Non-pigmented ciliary epithelial cell (primary cell): ENCODE measurements at places on chromosomes 3 and 15.
A peak's percentile ranks its signal among the peaks of the same experiment; 100 is the strongest.

DNA sequence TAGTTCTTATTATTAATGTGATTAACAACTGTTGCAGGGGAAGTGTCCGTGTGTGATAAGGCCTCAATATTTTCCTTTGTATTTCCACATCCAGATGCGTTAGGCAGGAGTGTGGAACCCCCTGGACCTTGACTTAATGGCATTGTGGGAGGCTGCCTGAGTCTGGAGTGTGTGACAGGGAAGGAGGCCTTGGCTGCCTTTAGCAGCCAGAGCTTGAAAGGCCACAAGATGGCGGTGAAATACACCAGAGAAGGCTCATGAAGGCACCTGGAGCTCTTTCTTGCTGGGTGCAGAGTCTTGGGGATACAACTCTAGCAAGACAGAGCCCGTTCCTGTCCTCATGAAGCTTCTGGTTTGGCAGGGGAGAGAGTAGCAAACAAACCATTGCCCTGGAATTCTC lies 36.9 kb downstream of the POLR2M start:
- no peak for DNase-seq

- no peak for DNase-seq
These were observed 105.6 kb downstream of the MYLK start for GRCh38 chr3:123778525-123778924.

- DNase-seq: no peak
These were observed 6.0 kb upstream of the GRAMD1C start for GRCh38 chr3:113832477-113833164.

GRCh38 chr15:91264651-91265351 lies 164.7 kb downstream of the SV2B start:
- DNase-seq: no peak

DNA sequence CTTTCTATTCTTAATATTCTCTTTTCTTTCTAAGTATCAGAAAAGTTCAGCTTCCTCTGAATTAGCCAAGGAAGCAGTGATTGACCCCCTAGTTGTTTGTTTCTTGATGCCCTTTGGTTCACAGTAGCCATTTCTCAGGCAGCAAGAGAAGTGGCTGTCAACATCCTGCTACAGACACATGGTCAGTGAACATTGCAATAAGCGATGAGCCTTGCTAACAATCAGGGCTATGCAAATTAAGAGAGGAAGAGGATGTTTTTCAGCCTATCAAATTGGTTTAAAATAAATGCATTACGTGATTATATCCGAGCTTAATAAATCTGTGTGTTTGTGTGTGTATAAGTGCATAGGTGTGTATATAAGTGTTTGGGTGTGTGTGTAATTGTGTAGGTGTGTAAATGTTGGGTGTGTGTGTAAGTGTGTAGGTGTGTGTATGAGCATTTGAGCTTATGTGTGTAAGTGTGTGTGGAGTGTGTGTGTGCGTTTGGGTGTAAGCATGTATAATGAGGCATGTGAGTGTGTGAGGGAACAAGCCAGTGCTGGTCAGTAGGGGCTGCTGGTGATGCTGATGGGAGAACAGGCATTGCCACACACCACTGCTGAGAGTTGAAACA lies 78.1 kb upstream of the XCR1 start:
- DNase-seq: no peak

GRCh38 chr3:115071166-115071565 lies 75.9 kb downstream of the ZBTB20 start:
- DNase-seq: no peak

DNA sequence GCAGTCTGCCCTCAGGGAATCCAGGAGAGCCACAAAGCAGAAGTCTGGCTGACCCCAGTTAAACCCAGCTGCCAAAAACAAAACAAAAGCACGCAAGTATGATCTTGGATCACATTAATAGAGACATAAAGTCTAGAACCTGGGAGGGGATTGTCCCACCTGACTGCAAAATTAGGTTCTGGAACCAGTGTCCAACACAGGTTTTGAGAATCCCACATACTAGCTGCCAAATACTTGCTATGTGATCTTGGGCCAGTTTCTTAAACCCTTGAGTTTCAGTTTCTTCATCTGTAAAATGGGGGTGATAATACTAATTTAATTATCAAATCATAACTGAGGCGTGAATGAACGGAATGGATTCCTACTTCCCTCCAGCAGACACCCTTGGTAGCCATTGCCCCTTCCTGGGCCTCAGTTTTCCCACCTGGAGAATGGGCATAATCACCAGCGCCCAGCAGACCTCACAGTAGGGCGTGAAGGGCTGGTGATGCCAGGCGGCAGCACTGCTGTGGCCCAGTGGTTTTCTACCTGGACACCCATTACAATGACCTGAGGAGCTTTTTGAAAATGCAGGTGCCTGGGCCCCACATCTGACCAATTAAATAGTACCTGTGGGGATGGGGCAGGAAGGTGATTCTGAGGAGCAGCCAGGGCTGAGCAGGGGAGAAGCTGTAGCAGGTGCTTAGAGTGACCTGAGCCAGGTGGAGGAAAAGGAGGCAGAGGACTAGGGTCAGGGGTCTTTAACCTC lies 32.2 kb downstream of the GRIP2 start:
- no peak for DNase-seq

DNA sequence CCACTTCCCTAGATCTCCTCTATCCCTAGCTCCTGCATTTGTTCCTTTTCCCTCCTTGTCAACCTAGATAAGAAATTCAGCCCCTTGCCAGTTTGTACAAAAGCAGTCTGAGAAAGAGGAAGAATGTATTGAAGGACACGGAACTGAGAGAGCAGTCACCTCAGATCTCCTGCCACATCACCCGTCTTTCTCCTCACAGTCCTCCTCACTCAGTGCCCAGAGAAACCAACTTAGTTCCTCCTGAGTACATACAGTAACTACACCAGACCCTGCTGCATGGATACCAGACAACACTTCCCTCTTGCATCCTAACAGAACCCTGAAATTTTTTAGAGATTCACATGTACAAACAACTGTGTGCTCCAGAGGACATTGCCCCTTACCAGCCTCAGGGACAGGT lies 563.6 kb upstream of the ADAMTS9 start:
- DNase-seq: no peak

- no peak for DNase-seq
These were observed 32.2 kb upstream of the TRH start for GRCh38 chr3:129942296-129942695.

DNA sequence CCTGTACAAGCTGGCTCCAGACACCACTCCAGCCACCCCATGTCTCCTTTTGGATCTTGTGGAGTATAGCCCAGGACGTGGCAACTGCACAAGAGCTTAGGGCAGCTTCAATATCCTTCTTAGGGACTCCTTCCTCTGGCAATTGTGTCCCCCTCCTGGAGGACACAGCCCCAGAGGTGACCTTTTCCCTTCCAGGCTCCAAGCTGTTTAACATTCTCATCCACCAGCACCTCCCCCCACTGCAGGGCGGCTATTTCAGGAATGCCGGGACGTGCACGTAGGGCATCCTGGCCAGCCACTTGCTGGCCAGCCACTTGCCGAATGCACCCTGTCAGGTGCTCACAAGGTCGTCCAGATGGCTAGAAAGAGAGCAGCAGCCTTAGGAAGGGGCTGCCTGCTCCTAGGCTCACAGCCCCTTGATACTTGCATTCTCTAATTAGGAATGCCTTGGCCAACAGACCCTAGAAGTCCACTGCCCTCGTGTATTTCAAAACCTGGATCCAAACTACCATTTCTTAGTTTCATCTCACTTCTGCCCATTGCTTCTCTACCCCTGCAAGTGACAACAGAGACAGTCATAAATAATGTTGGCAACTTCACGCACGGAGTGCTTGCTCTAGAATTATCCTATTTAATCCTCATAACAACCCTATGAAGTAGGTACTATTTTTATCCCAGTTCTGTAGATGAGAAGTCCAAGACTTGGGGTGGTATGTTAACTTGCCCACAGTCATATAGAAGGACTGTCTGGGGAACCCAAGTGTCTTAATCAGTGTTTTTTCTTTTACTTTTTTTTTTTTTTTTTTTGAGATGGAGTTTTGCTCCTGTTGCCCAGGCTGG lies 24.5 kb upstream of the IDH2 start:
- DNase-seq: no peak

DNA sequence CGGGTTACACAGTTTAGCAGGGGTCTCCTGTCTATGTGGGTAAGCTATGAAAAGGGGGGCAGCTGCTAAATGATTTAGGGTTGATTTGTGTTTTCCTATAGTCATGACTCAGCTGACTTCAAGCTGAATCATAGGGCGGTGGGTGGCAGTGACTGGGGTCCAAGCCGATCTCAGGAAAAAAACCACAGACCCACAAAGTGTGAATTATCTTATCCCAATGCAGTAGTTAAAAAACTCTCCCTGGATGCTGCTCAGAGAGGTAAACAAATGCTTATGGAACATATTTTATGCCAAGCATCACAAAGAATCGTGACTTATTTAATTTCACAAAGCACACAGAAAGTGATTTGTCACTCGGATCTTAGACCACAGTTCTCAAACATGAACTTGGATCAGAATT lies 18.4 kb upstream of the TOPAZ1 start:
- DNase-seq: no peak

DNA sequence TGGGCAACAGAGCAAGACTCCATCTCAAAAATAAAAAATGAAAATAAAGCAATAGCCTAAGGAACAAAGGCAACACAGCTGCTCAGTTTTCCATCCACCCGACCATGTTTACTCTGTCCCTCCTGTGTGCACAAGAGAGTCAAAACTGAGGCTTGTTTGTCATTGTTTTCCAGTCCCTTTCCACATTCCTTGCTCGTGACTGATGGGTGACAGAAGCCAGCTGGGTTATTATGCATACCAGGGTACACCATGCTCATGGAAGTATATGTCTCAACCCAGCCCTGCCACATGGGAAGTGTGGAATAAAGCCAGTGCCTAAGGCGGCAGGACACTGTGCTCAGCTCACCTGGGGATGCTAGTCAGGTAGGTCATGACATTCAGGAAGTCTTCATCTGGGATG lies 49.5 kb downstream of the MCF2L2 start:
- DNase-seq: no peak

GRCh38 chr3:183318877-183319276 lies 65.8 kb downstream of the B3GNT5 start:
- DNase-seq: no peak

DNA sequence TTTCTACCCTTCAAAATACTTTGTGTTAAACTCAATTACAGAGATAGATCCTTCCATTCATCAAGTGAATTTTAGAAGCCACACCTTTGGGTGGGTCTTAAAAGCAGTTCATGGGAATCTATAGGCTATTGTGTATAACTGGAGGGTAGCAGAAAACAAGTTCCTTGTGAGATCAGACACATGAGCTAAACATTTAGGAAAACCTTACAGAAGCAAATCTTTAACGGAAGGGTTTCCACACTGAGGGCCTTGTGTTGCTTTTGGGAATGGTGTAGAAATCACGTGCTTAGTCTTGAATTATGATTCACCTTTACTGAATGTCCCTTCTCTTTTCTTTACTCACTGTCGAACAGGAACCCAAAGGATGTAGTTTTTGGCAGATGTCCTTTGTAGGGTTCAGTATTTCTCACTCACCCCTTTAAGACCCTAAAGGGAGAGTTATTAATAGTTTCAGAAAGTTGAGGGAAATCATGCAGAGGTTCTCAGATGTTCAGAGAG lies 257.3 kb upstream of the CTDSPL start:
- no peak for DNase-seq

- no peak for DNase-seq
These were observed 52.4 kb upstream of the FAM174B start for GRCh38 chr15:92707880-92708551.

DNA sequence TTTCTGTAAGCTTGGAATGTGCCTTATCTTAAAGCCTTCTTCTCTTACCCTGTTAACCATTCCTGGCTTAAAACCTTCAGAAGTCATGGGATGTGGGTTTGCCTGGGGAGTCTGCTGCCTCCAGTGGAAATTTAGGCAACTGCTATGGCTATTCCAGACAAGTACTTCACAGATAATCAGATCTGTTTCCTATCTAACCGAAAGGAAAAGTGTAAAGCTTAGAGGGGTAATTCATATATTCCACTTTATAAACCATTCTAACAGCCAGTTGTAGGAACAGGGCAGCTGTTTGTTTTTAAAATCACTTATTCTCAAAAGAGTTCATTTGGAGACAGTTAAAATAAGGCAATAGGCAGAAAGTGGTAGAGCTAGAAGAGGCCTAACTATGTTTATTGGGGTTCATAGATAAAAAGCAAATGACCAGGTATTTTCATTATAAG lies 219.9 kb downstream of the TCF12 start:
- DNase-seq: peak; percentile 57

GRCh38 chr3:193842029-193842798 lies 249.2 kb downstream of the OPA1 start:
- DNase-seq: no peak

- DNase-seq: no peak
These were observed 152.0 kb downstream of the OPA1 start for GRCh38 chr3:193744822-193745684.

- DNase-seq: no peak
These were observed 74.5 kb downstream of the NSUN3 start for GRCh38 chr3:94137377-94137776.

DNA sequence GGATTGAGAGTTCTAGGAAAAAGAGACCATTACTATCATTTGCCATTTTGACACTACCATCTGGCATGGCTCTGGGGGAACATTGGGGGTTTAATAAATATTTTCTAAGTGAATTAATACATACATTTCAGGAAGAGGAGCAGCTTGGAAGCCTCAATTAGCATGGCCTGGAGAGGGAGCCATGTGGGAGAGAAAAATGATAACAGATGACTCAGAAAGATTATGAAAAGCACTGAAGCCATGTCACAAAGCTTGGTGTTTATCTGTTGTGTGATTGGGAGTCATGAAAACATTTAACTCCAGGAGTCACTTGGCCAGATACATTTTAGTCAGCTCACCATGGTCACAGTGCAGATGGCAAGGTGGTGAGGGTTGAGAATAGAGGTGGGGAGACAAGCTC lies 121.0 kb downstream of the SSR3 start:
- DNase-seq: no peak

DNA sequence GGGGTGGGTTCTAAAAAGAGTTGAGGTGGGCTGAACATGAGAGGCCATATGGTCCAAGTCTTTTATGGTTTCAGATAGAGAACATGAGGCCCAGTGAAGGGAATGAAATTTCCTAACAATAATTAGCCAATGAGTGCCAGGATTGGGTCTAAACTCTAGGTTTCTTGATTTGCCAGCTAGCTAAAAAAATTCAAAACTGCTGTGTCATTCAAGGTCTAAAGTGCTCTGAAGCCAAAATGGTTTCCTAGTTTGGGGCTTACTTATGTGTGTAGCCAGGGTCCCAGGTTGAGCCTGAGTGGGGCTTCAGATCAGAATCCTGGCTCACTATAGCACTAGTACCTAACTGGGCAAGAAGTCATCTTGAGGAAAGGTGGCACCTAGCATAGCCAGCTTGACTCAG lies 55.3 kb upstream of the SYN2 start:
- no peak for DNase-seq

DNA sequence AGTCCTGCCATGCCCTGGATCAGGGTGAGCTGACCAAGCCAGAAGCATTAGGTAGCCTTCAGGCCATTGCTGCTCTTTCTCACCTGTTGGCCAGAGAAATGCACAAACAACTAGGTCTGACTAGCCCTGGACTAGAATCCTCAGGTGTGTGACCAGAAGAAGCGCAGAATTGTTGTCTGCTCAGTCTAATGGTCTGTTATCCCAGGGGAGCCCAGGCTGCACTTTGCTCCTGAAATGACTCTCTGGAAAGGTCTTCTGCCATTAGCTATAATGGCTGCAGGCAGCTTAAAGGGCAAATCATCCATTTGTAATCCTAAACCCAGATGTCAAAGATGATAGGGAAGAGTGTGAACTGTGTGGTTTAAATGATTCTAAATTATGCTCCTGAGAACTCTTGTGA lies 246.1 kb downstream of the NFKBIZ start:
- no peak for DNase-seq
